ENCODE measurements at places on chromosomes 5 and 9.

GRCh38 chr5:103582364-103582763, 19.8 kb upstream of the NUDT12 start:
- DNase-seq, result no peak

DNA sequence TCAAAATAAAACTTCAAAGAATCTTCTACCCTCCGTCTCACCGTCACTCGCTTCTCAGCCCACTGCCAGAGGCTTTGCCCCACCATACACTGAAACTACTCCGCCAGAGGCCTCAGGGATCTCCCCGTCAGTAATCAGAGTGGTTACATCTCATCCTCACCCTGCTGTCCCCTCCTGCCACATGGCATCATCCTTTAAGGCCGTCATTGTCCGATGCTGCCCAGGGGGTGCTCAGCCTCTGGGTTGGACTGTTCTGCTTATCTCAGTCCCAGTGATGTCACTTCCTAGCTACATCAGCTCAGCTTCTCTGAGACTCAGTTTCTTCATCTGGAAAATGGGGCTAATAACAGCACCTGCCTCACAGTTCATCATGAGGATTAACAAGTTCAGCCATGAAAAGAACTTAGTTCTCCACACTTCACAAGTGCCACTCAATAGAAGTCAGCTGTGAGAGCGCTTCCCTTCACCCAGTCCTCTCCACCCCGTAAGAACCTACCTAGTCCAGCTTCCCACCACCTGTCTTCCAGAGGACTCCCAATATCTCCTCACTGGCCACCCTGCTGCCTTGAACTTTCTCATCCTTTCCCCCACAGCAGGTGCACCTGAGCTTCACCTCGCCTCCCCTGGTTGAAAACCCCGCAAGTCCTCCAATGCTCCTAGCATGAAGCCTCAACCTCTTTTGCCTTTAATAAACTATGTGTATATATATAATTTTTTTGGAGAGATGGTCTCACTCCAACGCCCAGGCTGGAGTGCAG, 2.8 kb upstream of the IL3 start:
- no peak for DNase-seq

DNA sequence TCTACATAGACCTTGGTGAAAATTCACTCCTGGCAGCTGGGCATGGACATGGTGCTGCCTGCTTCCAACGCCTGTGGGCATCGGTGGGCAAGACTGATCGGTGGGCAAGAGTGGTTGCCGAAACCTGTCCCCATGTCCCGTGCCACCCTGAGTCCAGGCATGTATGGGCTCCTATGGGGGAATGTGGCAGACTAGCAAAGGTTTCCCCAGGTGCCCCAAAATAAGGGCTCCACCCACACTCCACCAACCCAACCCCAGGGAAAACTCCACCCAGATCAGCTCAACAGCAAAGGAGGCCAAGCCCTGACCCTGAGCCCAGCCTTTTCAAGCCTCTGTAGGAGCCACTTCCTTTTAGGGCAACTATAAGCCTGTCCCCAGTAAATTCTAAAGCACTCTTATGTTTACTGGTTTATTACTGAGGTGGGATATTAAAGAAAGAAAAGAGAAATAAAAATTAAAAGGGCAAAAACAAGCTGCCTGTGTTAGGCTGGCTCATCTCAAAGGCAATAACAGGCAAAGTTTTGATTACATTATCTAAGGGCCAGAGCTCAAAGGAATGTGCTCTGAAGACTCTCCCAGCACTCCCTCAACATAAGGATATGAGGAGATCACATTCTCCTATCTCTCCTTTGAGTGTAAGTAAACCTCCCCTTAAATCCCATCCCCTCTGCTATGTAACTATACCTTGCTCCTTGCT, 8.9 kb upstream of the SPATA31E1 start:
- DNase-seq, result no peak

DNA sequence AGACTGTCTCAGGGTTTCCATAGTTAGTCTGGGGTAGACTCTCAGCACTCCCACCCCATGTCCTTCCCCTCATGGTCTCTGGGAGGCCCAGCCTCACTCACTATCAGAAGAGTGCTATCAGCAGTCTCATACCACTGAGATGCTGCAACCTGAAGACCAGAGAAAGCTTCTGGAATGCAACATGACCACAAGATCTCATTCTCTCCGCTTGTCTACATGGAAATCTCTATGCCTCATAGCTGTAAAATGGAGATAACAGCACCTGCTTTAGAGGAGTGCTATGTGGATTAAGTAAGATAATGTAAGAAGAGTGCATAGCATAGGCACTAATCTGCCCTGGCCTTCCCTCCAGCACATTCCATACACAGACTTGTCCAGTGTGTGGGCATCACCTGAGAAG, 47.0 kb upstream of the ZNF169 start:
- DNase-seq, result no peak

- no peak for DNase-seq
These were observed 162.2 kb upstream of the STK32A start for GRCh38 chr5:147072622-147073021.

DNA sequence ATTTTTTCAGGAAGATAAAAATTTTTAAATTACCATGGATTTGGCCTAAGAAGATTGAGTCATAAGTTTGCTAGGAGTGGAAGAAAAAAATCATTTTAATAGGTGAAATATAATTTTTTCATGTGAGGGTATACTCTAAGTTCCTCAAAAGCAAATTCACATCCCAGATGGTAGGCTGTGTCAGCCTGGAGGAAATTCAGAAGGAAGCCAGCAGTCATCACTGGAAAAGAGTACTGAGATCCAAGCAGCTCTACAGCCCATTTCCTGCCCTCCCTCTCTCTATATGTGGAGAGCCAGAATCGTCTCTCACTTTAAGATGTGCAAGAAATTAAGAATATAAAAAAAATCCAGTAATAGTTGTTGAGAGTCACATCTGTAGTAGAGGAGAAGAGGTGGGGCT, 126.5 kb upstream of the CDH18 start:
- DNase-seq, result no peak

DNA sequence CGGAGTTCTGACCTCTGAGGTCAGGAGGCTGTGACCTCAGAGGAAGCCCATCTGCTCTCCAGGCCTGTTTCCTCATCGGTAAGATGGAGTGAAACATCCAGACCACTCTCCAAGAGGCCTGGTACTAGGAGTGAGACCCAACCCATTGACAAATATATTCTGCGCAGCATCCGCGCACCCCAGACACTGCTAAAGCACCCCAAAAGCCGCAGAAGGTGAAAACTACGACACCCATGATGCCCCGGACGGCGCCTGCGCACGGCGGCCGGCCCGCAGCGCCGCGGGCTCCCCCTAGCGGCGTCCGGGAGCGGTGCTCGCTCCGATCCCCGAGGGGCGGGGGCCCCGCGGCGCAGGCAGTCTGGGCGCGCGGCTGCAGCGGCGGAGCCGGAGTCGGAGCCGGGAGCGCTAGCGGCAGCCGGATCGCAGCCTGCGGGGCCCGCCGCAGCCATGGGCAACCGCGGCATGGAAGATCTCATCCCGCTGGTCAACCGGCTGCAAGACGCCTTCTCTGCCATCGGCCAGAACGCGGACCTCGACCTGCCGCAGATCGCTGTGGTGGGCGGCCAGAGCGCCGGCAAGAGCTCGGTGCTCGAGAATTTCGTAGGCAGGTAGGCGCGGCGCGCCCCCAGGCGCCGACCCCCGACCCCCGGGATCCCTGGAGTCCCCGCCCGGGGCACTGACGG, at the start of gene DNM1:
Gene DNM1 (plus strand): TSS at position 356 of the 683 bp plus-strand sequence. CDS start 92 bp downstream, at position 448.
- peak; percentile 99 for DNase-seq
